MV-4-11 (cell line): ENCODE measurements at places on chromosomes 11 and 22.
A peak's percentile ranks its signal among the peaks of the same experiment; 100 is the strongest.

DNA sequence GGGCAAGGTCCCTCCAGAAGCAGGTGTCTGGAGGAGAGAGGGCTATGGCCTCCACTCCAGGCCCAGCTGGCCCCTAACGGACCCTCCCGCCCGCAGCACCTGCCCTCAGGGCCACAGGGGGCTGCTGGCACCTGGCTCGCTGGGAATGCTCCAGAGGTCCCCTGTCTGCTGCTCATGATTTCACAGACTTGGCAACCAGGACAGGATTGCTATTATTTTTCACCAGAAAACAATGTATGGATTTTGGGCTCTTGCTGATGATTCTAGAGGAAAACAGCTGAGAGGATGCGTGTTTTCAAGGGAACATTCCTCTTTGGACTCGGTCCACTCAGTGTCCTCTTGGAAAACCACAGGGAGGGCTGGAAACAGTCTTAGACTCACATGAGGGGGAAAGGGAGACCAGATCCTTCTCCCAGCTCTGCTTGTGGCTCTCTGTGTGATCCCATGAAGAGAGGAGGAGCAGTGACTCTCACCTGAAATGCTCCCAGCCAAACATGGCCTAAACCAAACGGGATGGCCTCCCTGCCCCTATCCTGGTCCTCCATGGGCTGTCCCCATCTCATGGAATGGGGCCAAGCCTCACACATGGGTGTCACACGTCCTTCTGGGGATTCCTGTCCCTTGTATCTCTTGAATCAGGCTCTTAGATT lies 15.8 kb downstream of the MYEOV start:
- DNase-seq = no peak

DNA sequence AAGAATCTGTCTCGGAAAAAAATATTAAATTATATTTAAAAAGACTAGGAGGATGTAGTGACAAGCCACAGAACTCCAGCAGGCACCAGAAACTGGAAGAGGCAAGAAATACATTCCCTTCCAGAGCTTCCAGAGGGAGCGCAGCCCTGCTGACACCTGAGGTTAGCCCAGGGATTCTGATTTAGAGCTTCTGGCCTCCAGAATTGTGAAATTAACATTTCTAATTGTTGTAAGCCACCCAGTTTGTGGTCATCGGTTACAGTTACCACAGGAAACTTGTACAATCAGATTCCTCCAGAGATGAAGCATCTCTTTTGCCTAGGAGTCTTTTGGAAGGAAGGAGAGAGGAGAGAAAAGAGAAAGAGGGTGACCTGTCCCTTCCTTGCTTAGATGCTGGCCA lies 6.4 kb upstream of the UBASH3B start:
- DNase-seq = peak; percentile 62

DNA sequence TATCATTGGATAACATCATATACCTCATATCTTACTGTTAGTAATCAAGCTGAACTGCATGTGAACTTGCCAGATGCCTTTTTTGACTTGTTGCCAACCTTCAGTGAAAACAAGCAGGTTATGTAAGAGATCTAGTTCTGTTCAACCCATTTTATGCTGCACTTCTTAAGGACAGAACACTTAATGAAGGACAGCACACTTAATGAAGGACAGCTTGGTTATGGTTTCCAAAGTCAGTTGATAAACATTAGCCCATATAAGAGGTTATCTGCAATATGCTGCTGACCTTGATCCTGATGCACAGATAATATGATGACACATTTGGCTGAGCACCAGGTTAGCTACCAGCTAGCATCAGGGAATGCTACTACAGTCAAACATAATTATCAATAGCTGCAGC lies 358.7 kb upstream of the PDGFD start:
- no peak for DNase-seq

GRCh38 chr11:106961518-106961917 lies 56.8 kb downstream of the GUCY1A2 start:
- DNase-seq = no peak

DNA sequence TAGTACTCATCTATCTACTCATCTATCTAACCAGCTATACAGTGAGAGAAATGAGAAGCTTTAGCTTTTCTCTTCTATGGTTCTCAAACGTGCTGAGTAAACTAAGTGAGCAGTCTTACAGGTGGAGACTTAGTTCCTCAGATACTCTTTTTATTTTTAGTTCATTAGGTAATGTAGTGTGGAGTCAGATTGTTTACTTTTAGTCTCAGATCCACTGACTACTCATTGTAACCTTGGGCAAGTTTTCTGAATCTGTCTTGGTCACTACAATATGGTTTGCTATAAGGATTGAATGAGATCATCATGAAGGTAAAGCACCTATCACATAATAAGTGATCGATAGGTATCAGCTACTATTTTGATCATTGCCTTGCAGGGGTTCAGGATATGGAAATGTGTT lies 160.1 kb downstream of the RAB38 start:
- no peak for DNase-seq

- DNase-seq = no peak
Measured at GRCh38 chr11:34036456-34036855, 15.1 kb upstream of the CAPRIN1 start.
